Effector CD8-positive, alpha-beta T cell (primary cell): ENCODE measurements at places on chromosomes 5 and 9.

- no peak for DNase-seq
Observed at GRCh38 chr5:160726721-160727120, 125.3 kb downstream of the ATP10B start.

DNA sequence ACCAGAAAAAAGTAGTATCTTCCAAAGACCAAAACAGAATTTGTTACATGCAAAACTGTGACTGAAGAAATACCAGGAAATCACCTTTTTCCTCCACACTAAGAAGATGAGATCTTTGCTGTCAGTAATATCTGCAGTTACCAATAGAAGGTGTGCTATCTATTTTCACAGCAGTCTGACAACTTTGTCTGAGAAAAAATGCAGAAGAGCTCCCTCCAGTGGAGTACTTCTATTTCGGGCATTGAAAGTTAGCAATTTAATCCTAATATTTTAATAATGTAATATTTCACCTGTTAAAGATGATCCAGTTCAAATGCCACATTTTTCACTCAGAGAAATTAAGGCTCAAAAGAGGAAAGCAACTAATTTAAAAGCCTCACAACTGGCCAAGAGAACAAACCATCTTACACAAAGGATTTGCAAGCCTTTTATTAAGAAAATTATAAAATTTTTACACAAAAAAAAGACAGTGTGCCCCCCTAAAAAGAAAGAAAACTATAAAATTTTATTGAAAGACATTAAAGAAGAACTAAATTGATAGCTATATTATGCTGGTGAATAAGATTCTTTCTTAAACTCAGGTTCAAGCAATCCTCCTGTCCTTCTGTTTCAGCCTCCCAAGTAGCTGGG is 50.6 kb downstream of the DEPDC1B start:
- DNase-seq = no peak

DNA sequence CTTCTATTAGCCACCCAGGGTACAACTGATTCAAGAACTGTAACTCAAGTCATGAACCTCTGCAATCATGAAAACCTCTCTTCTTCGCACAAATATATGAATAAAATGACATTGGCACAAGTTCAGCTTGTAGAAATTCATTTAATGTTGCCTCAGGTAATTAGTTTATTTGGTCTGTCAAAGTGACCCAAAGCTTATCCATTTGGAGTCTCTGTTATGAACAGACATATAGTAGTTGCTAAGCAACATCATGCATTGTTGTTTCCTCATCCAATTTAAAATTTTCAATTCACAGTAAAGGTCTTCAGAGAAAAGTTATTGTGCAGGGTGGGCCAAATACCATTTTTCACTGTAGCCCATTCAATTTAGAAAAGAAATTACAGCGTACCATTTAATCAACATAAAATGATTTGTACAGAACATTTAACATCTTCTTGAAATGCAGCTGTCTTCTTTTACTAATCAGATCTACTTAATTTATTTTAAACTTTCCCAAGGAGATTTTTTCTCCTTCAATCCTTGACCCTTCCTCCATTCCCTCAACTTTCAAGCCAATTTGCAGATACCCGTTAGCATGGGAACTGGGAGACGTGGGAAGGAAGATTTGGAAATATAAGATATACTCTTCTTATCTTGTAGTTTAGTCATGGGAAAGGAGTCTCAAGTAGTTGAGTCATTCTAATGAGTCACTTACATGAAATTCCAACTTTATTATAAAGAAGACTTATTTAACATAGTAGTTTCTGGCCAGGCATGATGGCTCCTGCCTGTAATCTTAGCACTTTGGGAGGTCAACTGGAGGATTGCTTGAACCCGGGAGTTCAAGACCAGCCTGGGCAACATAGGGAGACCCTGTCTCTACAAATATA is 231.3 kb downstream of the ATPSCKMT start:
- DNase-seq = no peak

DNA sequence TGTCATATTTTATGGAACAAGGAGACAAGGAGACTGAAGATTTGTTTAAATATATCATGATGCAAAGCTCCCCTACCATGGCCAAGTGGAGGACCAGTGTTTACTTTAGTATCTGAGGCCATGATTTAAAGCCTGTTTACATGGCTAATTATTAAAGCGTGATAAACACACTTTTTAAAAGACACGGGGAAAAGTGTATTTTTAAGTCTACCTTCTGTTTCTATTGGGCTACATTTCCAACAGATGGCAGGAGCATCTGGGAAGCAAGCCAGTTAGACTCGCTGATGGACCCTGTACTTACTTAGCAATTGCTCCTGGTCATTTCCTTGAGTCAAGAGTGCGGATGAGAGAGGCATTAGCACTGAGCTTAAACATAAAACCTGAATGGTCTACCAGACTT is 480.3 kb upstream of the SEMA6A start:
- DNase-seq = no peak

GRCh38 chr5:72681781-72682180 is 134.7 kb upstream of the TNPO1 start:
- DNase-seq = no peak

DNA sequence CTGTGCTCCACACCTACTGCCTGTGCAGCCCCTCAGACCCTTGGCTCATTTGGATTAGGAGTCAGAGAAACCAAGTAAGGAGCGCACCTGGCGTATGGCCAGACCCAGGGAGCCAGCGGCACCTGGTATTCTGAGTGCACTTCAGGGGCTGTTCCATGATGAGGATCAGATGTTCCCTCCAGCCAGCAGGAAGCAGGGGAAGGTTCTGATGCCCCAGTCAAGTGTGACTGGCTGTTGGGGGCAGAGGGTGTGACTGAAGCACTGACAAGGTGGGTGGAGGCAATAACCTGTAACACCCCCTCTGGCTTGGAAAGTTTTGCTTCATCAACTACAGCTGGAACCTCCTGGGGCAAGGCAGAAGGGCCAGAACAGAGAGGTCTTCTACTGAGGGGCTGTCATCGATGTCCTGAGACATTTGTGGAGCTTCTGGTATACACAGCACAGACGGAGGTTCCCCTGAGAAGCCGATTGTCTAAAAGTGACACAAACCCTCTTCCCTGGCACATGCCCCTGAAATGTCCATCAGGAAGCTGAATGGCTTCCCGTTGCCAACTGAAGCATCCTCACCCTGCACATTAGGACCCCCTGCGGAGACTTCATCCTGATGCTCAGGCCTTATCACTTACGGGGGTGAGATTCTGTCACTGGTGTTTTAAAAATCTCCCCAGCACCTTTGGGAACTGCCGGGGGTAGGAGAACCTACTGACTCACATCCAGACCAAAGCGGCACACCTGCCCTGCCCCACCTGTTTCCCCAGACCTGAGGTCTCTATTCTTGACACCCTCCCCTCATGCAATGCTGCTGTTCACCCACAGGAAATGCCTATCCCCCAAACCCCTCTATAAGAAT is 21.1 kb downstream of the TRAF1 start:
- peak; percentile 21 for DNase-seq

DNA sequence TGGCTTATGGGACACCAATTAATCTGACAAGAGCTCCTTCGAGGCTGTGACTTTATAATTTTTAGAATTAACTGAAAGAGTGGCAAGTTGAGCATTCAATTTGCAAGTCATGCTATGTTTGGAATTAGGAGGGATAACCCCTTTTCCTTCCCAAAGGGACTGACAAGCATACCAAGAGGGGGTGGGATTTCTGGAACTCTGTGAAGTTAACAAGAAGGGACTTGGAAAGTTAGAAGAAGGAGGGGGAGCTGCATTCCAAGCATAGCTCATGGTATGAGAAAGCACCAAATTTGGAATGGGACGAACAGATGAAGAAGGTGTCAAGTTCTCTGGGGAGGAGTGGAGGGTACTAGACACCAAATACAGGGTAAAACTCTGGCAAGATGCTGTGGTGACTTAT is 8.9 kb upstream of the PALM2AKAP2 start:
- DNase-seq = no peak

DNA sequence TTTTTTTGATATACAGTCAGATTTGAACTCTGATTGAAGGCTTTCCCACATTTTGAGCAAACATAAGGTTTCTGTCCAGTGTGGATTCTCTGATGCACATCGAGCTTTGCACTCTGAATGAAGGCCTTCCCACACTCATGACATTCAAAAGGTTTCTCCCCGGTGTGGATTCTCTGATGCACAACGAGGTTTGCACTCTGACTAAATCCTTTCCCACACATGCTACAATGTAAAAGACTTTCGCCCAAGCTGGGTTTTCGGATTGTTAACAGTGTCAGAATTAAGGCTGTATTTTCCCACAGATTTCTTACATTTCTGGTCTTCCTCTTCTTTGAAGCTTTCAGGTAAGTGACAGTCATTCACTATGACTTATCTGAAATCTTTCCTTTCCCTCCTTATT is 44.3 kb downstream of the GHR start:
- DNase-seq = no peak

GRCh38 chr5:96322217-96322616 is 110.8 kb downstream of the PCSK1 start:
- no peak for DNase-seq

DNA sequence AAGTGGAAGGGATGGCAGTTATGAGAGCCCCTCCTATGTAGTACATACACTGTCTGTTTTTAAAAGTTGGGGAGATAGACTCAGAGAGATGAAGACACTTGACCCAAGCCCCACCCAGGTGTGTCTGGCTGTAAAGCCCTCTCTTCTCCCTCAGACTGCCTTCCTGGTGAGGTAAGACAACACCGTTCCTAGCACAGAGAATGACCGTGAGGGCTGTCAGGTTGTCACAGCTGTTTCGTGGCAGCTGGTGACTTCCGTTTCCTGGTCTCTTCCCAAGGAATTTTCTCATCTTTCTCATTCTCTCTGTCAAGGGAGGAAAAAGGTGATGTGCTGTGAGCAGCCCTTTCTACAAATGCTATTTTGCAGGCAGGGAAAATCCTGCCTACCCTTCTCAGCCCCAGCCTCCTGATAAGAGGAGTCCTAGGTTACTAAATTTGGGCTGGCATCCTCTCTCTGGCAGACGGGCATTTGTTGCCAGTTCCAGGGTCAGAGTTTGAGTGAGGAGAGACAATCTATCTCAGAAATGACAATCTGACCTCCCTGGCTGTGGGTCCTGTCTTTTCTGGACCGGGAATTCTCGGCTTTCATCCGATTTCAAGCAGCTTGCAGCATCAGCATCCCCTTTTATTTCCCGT is 263.5 kb upstream of the PANK3 start:
- DNase-seq = no peak

DNA sequence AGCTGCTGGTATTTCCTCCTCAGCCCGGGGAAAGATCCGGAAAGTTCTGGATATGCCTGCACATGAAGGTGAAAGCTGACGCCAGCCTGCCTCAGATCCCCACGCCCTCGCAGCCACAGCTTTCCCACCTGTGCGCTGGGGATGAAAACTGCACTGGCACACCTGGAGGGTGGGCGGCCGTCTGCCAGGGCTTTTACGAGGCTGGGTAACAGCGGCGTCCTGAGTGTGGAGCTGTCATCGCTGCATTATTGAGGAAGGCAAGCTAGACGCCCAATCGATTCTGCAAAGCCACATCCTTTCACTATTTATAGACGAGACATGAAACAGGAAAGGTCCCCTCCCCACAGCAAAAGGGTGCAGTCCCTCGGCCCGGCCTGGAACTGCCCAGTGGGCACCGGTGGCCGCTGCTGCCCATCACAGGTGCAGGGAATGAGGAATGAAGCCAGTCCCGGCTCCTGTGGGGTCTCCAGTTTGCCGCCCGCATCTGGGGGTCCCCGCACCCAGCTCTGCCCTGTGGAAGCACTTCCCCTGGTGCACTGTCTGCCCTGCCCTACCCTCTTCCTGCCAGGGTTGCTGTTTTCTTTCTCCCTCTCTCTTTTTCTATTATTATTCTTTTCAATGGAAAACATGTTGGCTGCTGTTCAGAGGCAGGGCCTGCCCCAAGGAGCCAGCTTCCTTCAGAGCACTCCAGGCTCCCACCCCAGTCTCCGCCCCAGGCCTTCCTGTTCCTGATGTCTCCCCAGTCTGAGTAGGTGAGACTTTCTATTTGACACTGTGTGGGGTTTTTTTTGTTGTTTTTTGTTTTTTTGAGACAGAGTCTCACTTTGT is 7.0 kb downstream of the NOTCH1 start:
- no peak for DNase-seq

GRCh38 chr5:1429496-1429895 is 15.7 kb downstream of the SLC6A3 start:
- DNase-seq = no peak

DNA sequence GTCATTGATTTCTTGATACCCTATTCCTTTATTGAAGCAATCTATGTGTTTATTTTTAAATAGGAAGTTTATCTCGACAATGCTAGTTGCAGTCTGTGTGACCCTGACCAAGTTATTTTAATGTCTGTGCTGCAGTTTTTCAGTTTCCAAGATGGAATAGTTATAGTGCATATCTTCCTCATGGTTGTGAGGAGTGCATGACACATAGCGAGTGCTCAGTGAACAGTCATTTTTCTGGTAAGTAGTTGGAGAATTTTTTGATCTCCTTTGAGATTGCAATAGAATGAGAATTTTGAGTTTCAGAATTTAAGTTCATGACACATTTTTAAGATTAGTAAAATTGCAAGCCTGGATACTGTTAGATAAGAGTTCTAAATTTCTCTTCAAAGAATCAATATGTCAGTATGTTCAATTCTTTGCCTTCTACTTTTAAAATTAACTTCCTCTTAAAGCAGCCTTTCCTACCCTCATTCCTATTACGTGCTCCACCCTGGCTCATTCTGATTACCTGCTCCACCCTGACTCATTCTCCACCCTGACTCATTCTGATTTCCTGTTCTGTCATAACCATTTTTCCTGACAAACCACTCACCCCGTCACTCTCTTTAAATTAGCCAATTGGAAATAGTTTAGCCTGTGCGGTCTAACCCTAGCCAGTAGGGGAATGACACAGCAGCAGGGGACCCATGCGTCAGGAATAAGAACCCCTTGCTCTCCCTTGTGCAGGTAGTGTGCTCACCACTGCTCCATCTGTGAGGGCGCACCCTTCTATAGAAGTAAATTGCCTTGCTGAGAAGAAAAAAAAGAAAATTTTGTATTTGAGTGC is 30.7 kb downstream of the SPIN1 start:
- DNase-seq = no peak

- no peak for DNase-seq
Observed at GRCh38 chr9:18985464-18985951, 47.5 kb downstream of the SAXO1 start.

- DNase-seq = no peak
Observed at GRCh38 chr5:141742866-141743851, 61.1 kb upstream of the ARAP3 start.

DNA sequence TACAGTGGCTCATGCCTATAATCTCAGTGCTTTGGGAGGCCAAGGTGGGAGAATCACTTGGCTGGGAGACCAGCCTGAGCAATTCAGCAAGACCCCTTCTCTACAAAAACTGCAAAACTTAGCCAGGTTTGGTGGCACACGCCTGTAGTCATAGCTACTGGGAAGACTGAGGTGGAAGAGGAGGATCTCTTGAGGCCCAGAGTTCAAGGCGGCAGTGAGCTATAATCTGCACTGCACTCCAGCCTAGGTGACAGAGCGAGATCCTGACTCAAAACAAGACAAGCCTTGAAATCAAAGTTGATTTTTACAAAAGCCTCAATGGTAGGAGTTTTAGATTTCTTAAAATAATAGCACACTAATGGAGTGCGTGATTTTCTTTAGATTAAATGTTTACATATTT is 14.6 kb downstream of the UBE2D2 start:
- no peak for DNase-seq

DNA sequence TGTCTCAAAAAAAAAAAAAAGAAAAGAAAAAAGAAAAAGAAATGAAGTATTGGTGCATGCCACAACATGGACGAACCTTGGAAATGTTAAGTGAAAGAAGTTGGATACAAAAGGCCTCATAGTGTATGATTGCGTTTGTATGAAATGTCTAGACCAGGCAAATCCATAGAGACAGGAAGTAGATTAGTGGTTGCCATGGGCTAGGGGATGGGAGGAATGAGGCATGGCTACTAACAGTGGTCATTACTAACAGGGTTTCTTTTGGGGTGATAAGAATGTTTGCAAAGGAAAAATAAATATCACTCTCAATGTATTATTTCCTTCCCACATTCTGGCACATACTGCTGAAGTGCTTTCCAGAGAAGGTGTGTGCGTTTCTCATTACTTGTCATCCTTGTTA is 44.1 kb downstream of the UGCG start:
- DNase-seq = no peak
